ENCODE measurements at places on chromosomes 16 and 17.

DNA sequence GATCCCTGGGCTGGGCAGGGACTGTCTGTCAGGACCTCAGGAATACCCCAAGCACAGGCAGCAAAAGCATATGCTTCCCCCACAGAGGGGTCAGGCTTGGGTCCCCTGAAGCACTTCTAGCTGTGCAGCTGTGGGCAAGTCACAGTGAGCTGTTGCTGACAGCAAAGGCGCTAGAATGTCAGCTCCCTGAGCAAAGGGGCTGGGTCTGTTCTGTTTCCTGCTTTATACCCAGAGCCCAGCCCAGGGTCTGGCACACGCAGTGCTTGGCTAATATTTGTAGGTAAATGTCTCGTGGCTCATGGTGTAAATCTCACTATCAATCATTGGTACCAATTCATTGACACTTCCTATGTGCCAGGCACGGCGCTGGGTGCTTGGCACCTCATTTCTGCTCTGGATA is 16.6 kb upstream of the MPRIP start:
- no peak for DNase-seq

DNA sequence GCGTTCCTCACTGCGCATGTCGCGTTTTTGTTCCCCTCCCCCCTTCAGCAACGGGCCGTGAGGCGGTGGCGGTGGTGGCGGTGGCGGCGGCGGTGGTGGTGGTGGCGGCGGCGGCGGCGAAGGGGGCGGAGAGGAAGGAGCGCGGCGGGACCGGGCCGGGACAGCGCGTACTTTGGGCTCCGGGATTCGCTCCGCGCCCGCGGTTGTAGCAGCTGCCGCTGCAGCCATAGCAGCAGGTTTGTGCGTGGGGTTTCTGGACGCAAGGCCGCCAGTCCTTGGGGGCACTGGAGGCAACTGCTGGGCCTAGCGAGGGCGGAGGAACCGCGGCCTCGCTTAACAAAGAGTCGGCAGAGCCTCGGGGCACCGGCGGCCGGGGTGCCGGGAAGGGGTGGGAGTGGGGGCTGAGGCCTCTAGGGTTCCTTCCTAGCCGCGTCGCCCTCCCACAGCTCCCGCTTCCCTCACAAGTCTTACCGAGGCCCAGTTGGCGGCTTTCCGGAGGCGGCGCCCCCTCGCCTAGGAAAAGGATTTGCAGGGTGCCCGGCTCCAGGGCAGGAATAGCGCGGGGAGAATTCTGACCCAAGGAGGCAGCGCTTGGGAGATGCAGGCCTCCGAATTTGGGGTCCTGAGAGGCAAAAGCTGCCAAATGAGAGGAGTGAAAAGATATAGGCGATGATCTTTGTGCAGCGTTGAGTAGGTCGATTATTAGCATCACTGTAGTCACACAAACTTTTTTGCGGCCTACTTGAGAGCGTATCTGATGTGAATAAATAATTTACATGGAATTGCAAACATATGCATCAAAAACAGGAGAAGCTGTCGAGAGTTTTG is at the start of gene DDX42:
DDX42 (plus strand) TSS at position 30 of the 828 bp plus-strand sequence. CDS start 12,880 bp downstream, outside the sequence.
- DNase-seq: no peak

DNA sequence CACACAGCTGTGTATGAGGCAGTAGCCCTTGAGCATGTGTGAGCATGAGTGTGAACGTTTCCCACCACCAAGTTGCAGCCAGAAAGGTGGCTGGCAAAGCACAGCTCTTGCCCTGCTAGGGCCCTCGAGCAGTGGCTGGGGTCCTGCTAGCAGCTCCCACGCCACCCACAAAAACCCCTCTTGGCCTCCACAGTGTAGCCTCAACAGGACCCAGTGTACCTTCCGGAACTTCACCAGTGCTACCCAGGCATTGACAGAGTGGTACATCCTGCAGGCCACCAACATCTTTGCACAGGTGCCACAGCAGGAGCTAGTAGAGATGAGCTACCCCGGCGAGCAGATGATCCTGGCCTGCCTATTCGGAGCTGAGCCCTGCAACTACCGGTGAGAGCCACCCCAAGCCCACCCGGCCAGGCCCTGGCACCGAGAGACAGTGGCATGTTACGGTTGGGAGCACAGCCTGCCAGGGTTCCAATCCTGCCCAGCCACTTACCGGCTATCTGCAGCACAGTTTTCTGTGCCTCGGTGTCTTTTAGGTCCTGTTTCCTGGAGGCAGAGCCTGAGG is 53.1 kb downstream of the SCNN1B start:
- no peak for DNase-seq

DNA sequence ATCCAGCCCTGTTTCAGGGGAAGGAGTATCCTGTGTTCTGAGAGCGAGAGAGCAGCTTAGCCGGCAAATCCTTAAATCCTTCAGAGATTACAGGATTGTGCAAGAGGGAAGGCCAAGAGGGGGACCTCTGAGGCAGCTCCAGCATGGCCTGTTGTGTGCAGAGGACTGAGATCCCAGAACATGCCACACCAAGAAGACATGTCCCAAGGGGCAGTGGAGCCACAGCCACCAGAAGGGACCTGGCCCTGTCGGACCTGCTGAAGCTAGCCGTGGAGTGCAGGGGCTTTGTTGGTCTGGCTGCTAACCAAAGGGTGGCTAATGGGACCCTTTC is 1.6 kb upstream of the MRC2 start:
- no peak for DNase-seq

DNA sequence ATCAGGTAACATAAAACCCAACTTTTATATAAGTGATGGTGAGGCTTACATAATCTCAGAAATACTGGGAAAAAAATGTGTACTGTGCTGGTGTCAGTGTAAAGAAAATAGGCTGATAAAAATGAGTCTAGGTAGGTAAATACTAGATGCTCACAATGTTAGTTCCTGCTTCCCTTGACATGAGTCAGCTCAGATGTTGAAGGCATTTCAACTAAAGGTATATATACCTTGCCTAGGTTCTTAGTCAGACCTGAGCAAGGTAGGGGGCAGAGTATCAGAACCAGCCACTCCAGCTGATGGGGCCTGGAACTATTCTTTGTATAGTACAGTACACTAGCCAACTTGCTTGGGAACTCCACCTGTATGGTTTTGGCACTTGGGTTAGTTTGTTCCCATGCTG is 51.0 kb upstream of the CA10 start:
- DNase-seq: no peak

- no peak for DNase-seq
Measured at GRCh38 chr17:15255713-15256454, 9.2 kb downstream of the PMP22 start.

GRCh38 chr17:73888862-73889261 is 244.6 kb upstream of the SDK2 start:
- DNase-seq: no peak

- DNase-seq: no peak
Measured at GRCh38 chr16:48494742-48495141, 109.5 kb upstream of the SIAH1 start.

GRCh38 chr17:79790805-79791734 is 5.8 kb downstream of the CBX8 start:
- no peak for DNase-seq

GRCh38 chr16:29226782-29227181 is 179.7 kb downstream of the NPIPB11 start:
- DNase-seq: no peak

GRCh38 chr17:80931421-80932265 is 60.0 kb upstream of the CHMP6 start:
- no peak for DNase-seq

DNA sequence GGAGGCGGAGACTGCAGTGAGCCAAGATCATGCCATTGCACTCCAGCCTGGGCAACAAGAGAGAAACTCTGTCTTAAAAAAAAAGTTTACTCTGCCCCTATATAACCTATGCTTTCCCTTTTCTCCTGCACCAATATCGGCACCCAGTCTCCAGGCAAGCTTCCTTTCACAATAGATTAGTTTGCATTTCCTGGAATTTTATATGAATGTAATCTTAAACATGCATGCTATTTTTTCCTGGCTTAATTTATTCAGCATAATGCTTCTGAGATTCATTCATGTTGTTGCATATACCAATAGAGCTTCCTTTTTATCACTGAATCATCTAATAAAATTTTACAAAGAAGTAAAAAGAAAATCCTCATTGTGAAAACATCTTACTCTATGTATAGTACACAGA is 59.4 kb downstream of the USP32 start:
- DNase-seq: no peak
